ENCODE measurements at places on chromosomes 7 and 10. TPM values are rescaled to one million over a fixed set of nuclear protein-coding genes. Genes with fewer than 3 reads are reported as not detected.

SHTN1 gene
- total RNA-seq: 0.53 TPM

- DNase-seq: no peak
Observed at GRCh38 chr10:101091546-101092290, 29.9 kb downstream of the KAZALD1 start.

DNA sequence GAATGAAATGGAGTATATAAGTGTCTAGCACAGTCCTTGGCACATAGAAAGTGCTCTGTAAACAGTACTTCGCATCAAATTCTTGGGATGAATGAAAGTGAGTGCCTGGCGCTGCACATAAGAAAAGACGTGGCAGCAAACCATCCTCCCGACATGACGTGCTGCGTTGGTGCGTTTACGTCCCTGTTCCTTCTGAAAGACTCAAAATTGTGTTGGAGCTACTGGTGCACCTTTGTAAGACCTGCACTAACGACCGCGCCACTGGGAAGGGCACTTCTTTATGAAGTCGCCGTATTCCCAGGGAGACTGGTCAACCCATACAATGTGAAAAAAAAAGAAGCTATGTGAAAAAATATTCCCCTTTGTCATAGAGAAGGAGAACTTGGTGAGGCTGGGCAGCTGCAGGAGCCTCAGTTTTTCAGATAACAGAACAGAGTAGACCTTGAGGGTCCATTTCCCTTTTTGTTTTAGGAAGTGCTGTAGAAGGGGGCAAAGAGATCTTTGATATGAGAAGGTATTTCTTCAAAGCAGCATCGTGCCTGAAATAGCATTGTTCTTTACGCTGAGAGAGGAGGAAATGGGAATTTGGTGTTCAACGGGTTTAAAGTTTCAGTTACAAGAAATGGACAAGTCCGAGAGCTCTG is 91.7 kb downstream of the PTPRE start:
- no peak for DNase-seq

DNA sequence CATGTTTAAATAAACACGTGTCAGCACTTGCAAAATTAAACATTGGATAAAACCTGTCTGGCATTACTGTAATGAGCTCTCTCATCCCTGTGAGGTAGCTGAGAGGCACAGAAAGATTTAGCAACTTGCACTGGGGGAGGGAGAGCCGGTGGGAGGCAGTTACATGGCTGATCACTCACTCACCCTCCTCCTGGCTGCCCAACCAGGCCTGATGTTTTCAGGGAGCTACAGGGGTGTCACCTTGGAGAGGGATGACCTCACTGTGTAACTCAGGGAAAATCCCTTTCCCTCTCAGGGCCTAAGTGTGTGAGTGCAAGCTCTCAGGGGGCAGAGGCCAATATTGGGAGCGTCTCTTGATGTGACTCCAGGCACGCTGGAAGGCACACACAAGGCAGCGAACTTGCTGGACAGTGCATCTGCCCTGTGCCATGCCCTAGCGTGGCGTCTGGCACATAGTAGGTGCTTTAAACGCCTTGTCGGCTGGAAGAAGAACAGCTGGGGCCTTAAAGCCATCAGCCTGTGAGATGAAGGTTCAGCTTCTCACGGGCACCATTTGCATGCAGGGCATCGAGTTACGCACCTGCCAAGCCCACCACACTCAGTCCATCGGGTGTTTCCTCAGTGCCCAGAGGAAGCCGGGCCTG is 51.1 kb downstream of the ELFN1 start:
- no peak for DNase-seq

- no peak for DNase-seq
Observed at GRCh38 chr10:36280321-36280741, 638.2 kb upstream of the FZD8 start.

- no peak for DNase-seq
Observed at GRCh38 chr7:142806957-142807356, 36.2 kb downstream of the PRSS2 start.

GRCh38 chr10:4902571-4903011 is 60.6 kb upstream of the AKR1C1 start:
- DNase-seq: peak; percentile 60

ZNF488 gene
- total RNA-seq: 0.27 TPM

ACSM6 gene
- not detected for total RNA-seq

DNA sequence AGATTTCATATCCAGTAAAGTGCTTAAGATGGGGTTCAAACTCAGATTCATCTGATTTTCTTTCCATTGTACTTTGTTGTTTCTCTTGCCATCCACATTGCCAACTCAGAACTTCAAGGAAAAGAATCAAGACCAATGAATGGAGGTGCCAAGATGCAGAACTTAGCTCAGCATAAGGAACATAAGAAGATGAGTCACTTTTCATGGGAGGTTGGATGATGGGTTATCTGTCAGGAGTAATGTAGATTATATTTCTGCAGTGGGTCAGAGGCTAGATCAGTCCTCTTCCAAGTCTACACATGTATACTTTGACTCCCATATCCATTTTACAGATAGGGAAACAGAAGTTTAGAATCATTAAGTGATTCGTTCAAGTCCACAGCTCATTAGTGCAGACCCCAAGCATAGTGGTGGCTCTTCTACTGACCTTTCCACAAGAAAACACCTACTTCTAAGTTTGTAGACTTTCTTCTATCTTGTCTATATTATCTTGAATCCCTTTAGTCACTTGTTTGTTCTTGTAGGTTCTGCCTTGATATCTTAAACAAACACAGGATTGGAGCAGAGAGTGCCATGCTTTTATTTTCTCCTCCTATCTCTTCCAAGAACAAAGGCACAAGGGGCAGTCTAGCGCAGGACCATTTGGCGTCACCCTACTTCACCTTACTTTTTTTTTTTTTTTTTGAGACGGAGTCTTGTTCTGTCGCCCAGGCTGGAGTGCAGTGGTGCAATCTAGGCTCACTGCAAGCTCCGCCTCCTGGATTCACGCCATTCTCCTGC is 14.0 kb upstream of the ADD3 start:
- no peak for DNase-seq

DNA sequence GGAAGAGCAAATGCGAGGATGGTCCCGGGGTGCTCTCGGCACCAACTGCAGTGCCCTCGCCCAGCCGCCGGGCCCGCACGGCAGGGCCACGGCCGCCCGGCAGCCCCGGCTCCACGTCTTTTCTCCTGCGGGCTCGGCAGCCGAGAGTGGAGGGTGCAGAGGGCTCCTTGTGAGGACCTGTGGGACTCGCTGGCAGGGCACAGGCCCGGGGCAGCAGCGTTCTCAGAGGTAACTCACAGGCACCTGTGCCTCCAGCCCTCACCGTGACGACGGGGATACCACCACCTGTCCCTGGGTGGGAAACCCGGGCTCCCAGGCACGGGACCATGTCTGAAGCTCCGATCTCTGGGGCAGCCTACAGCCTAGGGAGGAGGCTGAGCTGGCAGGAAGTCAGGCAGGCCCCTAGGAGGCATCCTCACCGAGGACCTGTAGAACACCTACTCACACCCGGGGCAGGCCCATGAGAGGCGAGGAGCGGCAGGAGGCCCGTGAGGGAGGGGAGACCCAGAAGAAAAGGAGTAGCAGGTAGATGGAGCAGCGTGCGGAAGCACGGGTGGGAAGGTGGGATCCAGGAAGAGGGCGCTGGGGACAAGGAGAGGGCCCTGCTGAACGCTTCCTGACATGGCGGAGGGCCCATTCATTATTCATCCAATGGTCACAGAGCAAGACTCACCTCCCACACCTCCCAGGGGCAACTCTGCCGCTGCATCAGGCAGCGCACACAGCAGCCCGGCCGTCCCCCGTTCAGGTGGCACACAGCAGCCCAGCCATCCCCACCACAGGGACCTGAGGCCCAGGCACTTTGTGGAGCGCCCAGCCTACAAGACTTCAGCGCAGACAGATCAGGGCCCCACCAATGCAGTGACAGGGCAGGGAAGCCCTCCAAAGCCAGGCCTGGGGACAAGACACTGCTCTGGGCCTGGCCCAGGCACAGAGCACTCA is 244.9 kb downstream of the MAD1L1 start:
- no peak for DNase-seq

- no peak for DNase-seq
Observed at GRCh38 chr10:1375346-1376170, 319.4 kb downstream of the WDR37 start.

- DNase-seq: no peak
Observed at GRCh38 chr7:51187941-51188340, 128.7 kb downstream of the COBL start.

DNA sequence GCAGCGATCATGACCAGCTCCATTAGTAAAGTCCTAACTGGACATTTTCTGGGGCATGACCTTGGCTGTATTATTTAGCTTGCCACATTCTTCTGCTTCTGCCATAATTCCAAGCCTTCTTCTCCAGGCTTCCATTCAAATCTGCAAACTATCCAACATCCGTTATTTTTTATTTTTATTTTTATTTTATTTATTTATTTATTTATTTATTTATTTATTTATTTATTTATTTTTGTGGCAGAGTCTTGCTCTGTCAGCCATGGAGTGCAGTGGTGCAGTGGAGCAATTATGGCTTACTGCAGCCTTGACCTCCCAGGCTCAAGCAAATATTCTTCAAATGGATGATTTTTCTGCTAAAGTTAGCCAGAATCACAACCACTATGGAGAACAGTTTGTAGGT is 187.2 kb upstream of the CDK1 start:
- DNase-seq: no peak

DNA sequence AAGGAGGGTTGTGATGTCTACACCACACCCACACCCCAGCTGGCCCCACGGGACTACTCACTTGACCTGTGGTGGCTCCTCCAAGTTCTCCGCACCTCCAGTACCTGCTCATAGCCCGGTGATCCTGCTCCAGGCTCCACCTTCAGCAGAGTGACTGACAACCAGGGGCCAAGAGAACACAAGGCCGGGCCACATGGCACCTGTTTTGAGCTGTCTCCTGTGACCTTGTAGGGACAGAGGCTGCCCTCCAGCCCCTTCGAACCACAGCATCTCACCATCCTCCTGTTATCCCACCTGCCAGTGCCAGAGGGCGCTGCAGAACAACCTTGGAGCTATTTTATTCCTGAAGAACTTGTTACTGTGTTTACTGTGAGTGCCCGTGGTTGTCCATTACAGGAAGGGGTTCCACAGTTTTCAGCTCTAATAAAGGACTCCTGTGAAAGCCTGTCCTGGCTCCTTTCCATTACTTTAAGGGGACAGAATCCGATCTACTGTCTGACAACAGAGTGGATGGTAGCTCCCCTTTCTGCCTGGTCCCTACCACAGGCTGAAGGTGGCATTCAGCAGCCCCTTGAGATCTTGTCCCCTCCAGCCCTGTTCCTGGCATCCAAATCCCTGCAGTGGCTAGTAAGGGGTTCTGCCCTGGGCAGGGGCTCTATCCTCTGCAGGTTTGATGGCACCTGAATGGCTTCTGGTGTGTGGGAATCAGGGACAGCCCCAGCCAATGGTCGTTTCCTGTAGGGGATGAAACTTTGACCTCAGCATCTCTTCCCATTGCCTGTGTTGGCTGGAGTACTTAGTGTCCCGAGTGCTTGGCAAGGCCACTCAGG is 50.8 kb downstream of the C10orf120 start:
- DNase-seq: peak; percentile 51

- DNase-seq: no peak
Observed at GRCh38 chr10:122021379-122021778, 32.4 kb downstream of the TACC2 start.

DNA sequence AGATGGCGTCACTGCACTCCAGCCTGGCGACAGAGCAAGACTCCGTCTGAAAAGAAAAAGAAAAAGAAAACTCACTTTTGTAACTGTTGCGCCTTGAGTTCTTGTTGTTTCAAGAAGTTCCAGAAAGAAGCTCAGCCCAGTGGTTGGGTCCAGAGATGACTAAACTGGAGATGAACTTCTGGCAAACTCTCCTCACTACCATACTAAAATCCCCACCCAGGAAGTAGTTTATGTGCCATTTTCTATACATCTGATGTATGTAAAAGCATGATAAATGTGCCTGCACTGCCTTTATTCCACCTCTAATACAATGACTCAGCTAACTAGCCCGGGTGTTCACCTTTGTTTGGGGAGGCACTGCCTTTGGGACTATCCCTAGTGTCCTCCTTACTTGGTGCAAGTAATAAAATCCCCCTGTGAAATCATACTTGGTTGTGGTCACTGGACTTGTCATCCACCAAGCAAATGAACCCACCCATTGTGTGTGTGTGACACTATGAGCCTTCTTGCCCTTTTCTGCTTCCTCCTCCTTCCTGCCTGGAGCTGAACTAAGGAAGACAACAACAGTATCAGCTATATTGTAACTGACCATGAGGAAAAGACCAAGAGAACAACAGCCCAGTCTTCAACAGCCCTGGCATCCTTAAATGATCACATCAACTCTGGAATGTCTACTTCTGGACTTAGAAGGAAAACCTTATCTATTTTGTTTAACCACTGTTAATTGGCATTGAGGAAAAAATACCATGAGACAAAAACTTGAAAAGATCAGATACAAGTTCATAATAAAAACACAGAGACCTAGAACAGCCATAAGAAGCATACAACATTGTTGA is 33.6 kb downstream of the JMJD1C start:
- peak; percentile 20 for DNase-seq

- peak; percentile 66 for DNase-seq
Observed at GRCh38 chr7:92448205-92448747, 994 bp downstream of the GATAD1 start.

COL1A2 gene
- not detected for total RNA-seq

DNA sequence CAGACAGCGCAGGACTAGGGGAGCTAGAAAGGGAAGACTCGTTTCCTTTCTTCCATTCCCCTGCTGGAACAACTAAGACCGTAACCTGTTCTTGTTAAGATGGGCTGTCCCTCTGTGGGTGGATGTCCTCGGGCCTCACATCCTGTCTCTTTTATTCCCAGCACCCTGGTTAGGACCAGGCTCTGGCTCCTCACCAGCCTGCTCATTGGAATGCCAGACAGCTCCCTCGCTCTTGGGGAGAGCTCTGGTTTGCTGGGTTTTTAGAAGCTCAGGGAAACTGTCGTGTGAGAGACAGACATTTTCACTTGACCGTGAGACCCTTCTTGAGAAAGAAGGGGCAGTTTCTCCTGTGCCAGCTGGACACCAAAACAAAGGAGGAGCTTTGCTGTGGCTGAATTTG is 58.1 kb upstream of the HABP2 start:
- no peak for DNase-seq

AFAP1L2 gene
- total RNA-seq: 1.2 TPM

- DNase-seq: no peak
Observed at GRCh38 chr7:144776447-144776846, 59.4 kb downstream of the TPK1 start.
